ENCODE measurements at places on chromosomes 13 and 19.

- DNase-seq, result no peak
These were observed 967 bp downstream of the REXO1 start for GRCh38 chr19:1847348-1847683.

DNA sequence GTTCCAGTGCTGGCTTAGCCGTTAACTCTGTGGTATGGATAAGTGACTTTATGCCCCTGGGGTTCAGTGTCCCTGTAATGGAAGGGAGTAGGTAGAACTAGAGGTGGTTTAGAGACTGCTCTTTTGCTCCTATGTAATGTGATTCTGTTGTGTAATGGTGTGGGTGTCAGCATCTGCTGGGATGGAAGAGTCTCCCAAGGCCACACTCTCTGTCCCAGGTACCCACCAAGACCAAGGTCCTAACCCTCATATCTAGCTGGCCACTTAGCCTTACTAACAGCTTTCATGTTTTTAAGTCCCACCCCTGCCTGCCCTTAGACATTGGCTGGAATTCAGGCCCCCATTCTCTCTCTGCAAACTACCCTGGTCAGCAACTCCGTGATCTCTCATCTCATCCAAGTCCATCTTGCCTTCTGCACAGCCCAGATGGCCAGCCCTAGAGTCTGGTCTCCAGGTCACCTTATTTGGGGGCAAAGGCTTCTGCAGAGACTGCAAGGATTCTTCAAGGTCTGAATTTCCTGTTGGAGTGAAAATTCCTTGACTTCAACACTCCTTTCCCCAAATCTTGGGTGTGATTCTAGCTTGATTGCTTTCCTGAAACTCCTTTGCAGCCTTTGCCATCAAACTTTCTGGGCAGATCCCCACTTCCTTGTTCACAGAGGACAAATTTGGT, 48.4 kb downstream of the SERP2 start:
- no peak for DNase-seq

DNA sequence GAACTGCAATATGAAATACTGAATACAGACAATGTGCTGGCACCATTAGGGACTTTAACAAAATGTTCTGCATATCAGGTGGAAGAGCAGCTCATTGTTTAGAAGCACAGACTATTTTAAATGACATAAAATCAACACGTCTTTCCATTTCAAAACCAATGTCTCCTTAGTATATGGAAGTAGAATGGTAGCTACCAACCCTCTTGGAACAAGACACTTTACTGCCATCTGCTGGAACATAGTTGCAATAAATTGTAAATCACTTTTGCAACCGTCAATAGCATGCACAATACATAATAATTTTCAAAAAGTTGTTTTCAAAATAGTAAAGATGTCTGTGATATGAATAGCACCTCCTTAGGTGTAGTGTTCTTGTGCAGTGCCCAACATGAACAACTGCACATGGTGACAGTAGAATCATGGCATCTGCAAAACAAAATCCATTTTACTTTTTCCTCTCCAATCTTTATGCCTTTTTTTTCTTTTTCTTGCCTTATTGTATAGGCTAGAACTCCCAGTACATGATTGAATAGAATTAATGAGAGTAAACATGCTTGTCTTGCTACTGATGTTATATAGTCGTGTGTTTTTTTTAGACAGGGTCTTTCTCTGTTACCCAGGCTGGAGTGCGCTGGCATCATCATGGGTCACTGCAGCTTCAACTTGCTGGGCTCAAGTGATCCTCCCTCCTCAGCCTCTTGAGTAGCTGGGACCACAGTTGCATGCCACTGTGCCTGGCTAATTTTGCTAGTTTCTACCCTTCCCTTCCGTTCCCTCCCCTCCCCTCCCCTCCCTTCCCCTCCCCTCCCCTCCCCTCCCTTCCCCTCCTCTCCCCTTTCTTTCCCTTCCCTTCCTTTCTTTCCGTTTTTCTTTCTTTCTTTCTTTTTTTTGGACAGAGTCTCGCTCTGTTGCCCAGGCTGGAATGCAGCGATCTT, 7.8 kb upstream of the LYPD5 start:
- peak; percentile 74 for DNase-seq

GRCh38 chr13:73603646-73604045, 530.6 kb downstream of the KLF12 start:
- no peak for DNase-seq

- no peak for DNase-seq
These were observed 93.6 kb upstream of the ZNF507 start for GRCh38 chr19:32251634-32252332.

DNA sequence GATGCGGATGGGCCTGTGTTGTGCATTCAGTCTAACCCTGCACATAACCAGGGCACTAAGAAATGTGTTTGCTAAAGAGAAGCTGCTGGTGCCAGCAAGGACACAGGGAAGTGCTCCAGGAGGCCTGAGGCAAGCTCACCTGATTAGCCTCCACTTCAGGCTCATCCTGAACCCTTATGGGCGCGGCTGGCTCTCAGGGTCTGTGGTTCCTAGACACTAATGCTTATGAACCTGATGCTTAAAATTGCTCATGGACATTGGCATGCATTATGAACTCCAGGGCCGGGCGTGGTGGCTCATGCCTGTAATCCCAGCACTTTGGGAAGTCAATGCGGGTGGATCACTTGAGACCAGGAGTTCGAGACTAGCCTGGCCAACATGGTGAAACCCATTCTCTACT, 34.3 kb downstream of the SERP2 start:
- no peak for DNase-seq

DNA sequence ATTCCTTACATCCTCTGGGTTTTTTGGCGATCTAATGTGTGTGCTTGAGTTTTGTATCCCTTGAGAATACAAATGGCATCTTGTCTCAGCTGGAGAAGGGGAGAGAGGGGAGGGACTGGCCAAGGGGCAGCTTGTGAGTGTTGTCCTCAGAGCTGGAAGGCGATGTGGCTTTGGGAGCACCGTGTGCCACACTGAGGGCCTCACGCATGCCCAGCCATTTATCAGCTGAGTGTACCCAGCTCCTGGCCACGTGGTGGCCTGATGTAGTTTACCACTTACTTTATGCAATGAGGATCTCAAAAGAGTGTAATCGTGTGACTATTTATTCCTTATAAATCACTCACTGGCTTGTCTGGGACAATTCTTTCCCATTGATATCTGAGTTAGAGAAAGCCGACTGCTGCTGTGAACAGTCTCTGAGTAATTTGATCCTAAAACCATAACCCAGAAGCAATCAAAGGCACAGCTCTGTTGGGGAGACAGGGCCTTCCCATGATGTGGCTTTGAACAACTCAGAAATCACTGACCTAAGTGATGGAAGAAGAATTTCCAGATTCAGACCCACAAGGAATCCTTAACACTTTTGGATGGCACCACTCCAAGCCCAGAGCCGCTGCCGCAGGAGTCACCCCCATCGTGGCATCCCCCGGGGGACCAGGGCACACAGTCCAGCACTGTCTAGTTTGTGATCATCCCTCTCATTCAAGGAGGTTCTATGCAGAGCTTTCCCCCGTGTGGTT, 53.9 kb upstream of the MTIF3 start:
- DNase-seq, result no peak

GRCh38 chr19:11421371-11422098, 2.4 kb upstream of the RGL3 start:
- DNase-seq, result no peak

DNA sequence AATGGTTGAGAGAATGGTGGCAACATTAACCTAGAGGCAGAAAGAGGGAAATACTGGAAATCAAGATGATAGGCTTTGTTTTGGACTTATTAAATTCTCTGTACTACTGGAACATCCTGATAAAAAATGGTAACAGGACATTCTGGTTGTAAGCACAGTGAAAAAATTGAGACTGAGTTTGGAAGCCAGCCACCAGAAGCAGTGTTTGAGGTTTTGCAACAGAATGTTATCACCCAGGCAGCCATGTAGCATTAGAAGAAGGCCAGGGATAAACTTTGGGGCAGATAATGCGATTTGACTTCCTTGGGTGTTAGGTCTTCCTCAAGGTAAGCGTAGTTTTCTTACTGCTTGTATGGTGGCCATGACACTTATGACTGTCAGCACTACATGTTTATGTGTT, 307.4 kb downstream of the ATP8A2 start:
- no peak for DNase-seq

DNA sequence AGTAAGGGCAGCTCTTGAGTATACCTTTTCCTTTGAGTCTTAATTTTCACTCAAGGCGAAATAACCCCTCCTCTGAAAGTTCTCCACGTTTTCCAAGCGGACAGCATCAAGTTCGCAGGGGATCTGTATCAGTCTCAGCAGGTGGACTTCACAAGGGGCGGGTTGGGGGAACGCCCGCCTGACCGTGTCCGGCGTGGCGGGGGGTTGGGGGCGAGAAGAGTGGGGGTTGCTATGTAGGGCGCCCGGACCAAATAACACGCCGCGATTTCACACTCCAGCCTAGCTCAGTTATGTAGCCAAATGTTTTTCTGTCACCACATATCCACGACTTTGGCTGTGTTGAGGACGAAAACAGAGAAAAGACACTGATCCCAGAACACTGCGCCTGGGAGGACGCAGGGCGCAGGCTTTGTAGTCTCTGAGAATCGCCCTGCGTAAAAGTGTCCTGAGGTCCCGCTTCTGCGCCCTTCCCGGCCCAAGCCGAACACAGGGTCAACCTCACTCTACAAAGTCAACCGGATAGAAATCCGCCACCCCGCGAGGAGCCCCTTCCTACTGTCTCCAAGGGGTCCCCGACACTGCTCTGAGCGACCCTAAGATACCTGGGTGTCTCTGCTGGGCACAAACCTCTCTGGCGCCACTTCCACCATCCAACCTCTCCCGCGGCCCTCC, 524 bp downstream of the RUBCNL start:
- no peak for DNase-seq

DNA sequence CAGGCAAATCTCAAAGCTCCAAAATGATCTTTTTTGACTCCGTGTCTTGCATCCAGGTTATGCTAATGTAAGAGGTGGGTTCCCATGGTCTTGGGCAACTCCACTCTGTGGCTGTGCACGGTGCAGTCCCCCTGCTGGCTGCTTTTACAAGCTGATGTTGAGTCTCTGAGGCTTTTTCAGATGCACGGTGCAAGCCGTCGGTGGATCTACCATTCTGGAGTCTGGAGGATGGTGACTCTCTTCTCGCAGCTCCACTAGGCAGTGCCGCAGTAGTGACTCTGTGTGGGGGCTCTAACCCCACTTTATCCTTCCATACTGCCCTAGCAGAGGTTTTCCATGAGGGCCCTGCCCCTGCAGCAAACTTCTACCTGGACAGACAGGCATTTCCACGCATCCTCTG, 266.8 kb upstream of the GPC6 start:
- DNase-seq, result no peak

DNA sequence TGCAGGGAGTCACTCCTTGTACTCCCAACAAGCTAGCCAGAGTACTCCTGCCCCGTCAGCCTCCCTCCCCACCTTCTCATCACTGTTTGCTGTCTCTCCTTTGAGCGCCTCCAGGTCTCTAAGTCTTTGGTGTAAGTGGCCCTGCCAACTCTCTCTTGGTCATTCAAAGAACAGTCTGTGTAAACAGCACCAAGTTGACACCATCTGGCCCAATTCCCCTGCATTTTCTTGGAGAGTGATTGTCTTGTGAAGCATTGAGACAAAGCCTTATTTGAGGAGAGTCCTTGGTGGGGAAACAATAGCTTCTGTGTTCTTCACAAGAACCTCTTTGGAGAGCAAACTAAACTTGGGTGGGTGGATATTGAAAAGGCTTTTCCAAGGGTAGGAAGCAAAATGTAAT, 114.6 kb upstream of the RNF113B start:
- DNase-seq, result no peak

GRCh38 chr13:79491715-79492114, 10.8 kb downstream of the NDFIP2 start:
- DNase-seq, result no peak

- DNase-seq, result no peak
These were observed 100.2 kb downstream of the ENOX1 start for GRCh38 chr13:43686557-43686956.

DNA sequence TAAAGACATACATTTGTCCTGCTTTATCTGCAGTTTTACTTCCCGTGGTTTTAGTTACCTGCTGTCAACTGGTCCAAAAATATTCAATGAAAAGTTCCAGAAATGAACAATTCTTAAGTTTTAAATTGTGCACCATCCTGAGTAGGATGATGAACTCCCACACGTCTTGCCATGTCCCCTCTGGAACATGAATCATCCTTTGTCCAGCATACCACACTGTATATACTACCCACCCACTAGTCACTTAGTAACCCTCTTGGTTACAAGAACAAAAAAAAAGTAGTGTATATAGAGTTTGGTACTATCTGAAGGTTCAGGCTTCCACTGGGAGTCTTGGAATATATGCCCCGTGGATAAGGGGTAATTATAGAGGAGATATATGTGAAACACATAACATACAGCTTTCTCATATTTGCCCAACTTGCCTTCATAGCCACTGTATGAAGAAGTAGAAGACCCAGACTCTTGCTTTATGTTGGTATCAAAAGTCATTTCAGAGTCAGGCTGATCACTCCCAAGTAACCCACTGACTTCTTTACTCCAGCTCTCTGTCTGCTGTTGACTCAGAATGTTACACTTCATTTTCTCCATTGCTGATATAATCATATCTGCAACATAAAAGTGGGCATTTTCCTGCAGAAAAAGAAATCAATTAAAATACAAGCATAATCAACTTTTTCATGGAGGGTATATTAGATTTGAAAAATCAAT, 19.3 kb downstream of the RUBCNL start:
- DNase-seq, result no peak

All from COR-L47 (cell line).